ENCODE measurements at places on chromosomes 13 and 19.

DNA sequence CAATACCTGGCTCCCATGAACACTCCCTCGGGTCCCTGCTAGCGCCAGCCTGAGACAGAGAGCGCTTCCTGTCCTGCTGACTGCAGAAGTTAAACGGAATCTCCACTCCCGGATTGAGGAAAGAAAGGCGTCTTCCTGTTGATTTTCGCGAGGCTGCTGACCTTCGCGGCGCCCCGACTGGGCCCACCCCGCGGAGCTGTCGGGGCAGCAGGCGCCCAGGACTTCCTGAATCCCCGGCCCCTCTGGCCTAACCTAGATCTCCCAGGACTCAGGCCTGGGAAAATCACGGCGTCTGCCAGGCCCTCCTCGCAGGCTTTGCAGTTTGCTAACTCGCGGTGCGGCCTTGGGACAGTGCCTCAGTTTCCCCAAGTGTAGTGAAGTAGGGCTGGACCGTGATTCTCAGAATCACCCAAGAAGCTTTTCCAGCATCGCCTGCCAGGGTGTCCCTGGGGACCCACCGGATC, 108.8 kb downstream of the KCTD15 start:
- no peak for DNase-seq

DNA sequence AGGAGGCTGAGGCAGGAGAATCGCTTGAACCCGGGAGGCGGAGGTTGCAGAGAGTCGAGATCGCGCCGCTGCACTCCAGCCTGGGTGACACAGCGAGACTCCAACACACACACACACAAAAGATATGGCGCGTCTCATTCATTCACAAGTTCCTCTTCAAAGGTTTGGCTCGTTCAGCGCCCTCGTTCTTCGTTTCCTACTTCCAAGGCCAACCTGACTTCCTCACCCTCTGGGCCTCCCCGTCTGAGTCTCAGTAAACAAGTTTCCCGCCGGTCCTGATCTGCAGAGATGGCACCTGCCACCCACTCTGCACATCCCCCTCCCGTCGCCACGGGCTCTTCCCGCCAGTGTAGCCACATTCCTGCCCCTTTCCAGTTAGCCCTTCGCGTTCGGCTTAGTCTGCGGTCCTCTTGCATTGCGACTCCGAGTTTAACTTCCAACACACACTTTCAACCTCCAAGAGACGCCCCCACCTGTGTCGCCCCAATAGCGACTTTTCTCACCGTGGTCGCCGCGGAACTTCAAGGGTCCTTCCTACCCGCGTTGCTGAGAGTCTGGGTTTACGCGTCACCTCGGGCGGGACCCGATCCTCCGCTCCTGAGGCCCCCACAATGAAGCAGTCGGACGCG, 1.3 kb upstream of the BSG start:
- no peak for DNase-seq

DNA sequence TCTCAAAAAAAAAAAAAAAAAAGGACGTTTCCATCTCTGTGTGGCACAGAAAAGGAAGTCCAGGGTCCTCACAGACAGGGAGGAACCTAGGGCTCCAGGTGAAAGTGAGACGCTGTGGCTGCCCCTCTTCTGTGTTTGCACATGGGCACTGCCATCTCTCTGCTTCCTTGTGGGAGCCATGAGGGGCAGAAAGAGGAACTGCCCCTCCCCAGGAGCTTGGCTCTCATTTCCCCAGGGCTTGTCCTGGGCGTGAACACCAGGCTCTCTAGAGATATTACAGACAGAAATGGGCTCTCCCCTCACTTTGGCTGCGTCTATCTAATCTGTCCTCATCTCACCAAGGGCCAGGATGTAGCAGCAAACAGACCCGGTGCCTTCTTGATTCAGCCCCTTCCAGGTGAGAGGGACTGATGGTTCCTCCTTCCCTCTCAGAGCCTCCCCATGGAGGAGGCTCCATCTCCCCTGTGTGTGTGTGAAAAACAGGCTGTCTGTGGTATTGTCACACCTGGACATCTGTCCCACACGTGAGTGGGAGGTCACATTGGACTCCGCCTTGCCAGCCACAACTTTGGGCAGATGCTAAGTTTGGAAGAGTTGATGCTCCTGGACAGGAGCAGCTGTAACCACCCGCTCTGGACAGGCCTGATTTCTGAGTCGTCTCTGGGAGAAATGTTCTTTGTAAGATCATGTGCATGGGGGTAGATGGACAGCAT, 840 bp upstream of the LILRA4 start:
- no peak for DNase-seq

- DNase-seq = no peak
These were observed 13.1 kb upstream of the OR1M1 start for GRCh38 chr19:9073806-9074205.

- no peak for DNase-seq
These were observed 129.8 kb downstream of the KCTD12 start for GRCh38 chr13:76756451-76756850.

Measured in HCT116 (cell line).